NCI-H1417 treated with DMSO at 0.1 percent for 48 hours (cell line): ENCODE measurements at places on chromosomes 1 and 21.

- no peak for DNase-seq
Measured at GRCh38 chr1:34730485-34730884, 24.4 kb upstream of the GJB5 start.

DNA sequence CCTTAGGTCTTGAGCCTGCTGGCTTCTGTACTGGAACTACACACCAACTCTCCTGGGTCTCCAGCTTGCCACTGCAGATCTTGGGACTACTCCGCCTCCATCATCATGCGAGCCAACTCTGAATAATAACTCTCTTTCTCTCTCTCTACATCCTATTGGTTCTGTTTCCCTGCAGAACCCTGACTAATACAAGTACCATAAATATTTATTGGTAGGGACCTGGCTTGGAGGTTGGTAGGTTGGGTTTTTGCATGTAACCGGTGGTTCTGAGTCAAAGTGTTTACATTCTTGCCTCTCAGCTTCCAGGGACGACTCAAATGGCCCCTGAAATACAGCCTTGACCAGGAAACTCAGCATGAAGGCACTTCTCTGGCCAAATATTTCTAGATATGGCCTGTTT lies 110.4 kb downstream of the KCND3 start:
- DNase-seq: no peak

DNA sequence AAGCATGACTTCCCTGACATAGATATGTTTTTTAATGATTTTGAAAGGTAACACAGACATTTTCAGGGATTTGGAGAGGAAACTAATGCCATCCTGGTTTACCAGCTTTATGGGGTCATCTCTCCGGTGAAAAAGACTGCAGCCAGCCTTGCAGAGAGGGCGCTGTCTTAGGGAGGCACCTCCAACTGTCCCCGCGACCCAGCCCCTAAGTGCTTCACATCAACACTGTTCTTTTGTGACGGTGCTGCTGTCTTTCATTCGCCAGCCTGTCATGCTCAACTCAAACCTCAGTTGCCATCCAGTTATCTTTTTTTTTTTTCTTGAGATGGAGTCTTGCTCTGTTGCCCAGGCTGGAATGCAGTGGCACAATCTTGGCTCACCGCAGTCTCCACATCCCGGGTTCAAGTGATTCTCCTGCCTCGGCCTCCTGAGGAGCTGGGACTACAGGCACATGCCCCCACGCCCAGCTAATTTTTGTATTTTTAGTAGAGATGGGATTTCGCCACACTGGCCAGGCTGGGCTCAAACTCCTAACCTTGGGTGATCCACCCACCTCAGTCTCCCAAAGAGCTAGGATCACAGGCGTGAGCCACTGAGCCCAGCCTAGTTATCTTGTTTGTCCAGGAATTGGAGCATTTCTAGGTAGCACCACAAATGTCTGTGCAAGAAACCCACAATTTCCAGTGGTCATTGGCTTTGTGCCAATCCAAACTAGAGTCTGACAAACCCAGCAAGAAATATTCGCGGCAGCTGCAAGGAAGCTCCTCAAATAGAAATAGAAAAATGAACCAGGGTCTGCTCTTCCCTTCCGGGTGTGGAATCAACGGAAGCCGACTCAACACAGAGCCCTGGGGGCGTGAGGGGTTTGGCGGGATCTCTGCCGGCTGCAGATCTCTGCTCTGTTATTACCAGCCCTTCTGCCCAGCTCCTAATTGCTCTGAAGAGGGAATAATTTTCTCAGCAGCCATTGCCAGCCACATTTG lies 24.2 kb downstream of the PDE9A start:
- DNase-seq: peak; percentile 70

DNA sequence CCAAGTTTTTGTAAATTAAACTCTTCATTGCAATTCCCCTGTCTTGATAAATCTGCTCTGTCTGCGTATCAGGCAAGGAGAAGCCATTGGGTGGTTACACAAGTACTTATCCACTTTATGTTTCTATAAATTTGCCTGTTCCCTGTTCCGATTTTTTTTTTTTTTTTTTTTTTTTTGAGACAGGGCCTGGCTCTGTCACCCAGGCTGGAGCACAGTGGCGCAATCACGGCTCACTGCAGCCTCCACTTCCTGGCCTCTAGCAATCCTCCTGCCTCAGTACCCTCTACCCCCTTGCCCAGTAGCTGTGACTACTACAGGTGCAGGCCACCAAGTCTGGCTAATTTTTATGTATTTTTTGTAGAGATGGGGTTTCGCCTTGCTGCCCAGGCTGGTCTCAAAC lies 11.1 kb upstream of the CSRP1 start:
- no peak for DNase-seq

DNA sequence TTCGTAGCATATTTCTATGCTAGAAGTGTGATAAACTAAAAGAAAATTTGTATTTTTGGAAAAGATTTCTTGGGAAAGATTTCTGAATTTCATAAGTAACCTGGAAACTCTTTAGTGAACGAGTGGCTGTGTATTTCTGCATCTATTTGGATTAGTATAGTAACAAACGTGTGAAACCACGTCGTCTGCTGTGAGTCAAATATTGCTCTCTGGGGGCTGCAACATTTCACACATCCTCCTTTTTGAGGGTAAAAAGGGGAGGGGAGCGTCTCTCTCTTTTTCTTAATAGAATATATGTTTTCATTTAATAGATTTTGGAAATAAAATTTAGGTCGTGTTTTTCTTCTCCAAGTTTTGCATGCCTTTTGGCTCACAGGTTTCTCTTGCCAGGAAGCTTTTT lies 44.8 kb downstream of the LHX9 start:
- no peak for DNase-seq
